Daoy (cell line): ENCODE measurements at places on chromosomes 2 and 18. TPM values are rescaled to one million over a fixed set of nuclear protein-coding genes. Genes with fewer than 3 reads are reported as not detected.

DNA sequence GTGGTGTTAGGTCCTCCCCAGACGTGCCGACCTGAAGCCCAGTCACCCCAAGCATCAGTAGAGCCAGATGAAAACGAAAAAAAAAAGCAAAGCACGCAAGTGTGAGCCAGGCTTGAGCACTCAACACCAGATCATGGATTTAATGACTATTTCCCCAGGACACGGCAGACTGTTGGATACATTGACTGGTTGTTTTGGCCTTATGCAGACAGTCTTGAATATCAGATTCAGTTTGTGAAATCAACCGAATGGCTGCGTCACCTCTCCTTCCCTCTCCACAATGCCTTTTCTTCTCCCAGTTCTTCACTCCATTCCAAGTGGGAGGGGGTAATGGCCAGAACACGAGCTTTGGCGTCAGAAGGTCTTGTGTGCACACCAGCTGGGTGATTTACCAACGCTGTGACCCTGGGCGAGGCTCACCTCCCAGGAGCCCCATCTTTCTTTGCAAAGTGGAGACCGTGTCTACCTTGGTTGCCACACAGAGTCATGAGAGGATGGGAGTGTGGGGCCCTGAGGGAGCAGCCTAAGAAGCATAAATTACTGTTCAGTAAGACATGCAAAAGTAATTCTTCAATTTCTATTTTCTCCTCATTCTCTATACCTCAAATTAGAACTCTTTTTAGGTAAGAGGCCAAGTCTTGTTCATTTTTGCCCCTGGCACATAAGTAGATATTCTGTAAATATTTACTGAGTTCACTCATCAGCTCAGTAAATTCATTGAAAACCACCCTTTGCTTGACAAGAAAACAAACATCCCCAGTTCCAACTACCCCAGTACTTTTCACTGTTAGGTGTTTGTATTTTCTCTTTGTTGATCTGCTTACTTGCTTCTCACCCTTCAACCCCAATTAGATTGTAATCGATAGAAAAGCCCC lies 181.1 kb upstream of the COPS8 start:
- DNase-seq, result no peak

DNA sequence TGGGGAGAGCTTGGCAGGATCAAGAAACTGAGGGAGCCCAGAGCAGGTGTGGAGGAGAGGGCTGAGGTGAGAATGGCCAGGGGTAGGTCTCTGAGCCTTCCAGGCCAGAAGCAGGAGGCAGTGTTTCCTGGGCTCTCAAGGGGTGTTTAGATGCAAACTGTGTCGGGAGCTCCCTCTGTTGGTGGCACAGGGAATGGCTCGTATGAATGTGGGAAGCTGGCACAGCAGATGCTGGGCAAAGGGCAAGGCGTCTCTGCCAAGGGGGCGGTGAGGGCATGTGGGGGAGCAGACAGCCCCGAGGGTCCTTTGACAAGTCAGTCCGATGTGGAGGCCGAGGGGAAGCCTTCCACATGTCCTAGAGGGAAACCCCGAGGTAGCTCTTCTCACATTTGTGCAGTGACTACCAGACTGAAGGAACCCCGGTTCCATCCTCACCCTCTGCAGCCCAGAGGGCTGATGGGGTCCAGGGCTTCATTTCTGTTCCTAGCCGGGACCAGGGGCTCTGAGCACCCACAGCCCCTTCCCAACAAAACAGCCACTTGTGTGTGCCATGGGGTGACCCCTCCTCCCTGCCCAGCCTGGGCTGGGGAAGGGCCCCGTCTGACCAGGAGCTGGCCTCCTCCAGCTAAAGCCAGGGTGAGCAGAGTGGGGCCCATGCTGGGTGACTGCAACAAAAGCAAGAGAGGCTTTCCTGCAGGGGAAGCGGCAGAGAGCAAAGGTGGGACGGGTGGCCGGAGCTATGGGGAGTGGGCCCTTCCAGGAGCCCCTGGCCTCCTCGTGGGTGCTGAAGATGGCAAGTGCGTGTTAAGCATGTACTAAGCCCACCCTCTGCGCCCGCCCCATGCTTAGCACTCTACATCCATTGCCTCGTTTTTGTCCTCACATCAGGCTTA lies 103.4 kb downstream of the SEPTIN10 start:
- DNase-seq, result peak; percentile 78

GRCh38 chr2:168765401-168765800 lies 37.0 kb upstream of the NOSTRIN start:
- DNase-seq, result no peak

GRCh38 chr2:152061383-152061782 lies 37.5 kb downstream of the CACNB4 start:
- no peak for DNase-seq

GRCh38 chr18:36728345-36728744 lies 100.5 kb downstream of the TPGS2 start:
- no peak for DNase-seq

- peak; percentile 62 for DNase-seq
These were observed 4.2 kb downstream of the PLEKHA3 start for GRCh38 chr2:178484245-178485041.

- DNase-seq, result no peak
These were observed 514.5 kb upstream of the CDH2 start for GRCh38 chr18:28691496-28691840.

DNA sequence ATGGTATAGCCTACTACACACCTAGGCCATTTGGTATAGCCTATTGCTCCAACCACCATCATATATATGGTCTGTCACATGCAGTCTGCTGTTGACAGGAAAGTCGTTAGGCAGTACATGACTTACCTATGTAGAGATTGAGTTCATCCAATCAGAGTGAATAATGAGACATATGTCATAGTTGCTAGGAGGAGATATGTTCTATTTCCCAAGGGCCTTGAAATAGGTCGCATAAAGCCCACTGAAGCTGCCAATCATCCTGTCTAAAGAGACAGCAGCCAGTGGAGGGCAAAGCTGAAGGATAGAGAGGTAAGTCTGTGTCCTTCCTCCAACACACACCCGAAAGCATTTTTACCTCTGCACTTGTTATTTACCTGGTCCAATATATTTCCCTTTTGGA lies 263.4 kb downstream of the PTPRM start:
- no peak for DNase-seq

DNA sequence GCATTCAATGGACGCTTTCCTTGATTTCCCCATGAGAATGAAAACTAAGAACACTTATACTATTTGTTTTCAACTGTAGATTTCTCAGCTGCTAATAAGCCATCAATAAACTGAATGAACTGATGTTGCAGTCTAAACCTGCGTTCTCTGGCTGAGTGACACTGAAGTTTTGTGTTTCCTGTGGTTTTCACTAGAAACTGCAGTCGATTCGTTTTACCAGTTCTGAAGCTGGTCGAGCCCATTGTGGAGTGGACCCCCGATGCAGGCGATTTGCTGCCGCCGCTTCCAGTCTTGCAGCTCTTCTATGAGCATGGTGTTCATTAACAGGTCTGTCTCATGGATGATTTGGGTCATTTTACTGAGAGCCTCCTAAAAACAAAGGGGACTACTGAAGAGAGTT lies 50.6 kb upstream of the STAT1 start:
- no peak for DNase-seq

DNA sequence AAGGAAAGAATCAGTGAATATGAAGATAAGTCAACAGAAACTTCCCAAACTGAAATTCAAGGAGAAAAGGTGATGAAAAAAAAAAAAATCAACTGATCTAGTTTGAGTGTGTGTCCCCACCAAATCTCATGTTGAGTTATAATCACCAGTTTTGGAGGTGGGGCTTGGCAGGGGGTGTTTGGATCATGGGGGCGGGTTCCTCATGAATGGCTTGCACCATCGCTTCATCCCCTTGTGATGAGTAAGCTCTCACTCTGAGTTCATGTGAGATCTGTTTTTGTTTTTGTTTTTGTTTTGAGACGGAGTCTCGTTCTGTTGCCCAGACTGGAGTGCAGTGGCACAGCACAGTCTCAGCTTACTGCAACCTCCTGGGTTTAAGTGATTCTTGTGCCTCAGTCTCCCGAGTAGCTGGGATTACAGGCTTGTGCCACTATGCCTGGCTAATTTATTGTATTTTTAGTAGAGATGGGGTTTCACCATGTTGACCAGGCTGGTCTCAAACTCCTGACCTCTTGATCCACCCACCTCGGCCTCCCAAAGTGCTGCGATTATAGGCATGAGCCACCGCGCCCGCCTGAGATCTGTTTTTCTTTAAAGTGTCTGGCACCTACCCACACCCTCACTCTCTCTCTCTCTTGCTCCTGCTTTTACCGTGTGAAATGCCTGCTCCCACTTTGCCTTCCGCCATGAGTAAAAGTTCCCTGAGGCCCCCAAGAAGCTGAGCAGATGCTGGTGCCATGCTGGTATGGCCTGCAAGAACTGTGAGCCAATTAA lies 4.0 kb upstream of the SLC66A2 start:
- DNase-seq, result no peak

DNA sequence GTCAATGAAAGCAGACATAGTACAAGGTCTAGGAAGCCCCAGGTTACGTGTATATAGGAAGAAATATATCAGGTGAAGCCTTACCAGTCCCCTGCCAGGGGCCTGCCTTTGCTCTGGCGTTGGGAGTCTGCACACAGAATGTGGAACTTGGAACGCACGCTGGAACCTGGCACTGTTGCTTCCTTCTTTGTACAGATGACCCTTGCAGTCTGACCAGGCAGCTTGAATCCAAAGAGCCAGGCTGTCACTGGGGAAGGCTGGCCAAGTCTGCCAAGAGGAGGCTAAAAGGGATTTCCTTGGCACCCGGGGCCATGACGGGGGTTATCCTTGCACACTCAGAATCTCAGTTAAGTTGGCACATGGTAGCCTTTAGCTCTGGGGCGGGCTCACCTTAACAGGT lies 39.5 kb downstream of the TMEM247 start:
- DNase-seq, result no peak

- DNase-seq, result no peak
These were observed 155.4 kb upstream of the VRK2 start for GRCh38 chr2:57891086-57891712.

DNA sequence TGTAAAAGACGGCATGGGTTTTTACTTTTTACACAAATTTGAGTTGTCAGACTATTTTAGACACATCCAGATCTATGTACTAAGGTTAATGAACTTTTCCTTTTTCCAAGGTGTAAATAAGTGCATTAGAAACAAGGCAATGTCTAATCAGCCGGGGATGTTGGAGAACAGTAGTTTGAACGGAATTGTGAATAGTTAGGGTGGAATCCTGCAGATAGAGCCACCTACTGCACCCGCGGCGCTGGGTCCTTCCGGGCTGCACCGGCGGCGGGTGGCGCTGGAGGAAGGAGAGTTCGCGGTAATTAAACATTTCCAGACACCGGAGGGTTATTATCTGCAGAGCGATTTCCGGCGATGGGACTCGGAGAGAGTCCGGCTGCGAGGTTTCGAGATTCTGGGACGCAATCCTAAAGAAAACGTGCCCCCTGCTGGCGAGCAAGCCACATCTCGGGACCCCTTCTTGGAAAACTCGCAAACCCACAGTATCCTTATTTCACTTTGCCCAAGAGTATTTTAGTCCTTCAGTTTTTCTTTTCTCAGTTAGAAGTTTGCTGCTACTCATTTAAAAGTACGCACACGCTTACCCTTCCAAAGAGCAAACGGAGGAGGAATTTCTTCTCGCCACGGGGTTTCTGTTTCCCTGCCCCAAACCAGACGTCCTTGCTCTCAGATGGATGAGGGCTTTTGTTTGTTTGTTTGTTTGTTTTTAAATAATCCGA lies 4.5 kb upstream of the OSR1 start:
- DNase-seq, result peak; percentile 83

GRCh38 chr18:54086046-54086802 lies 138.2 kb downstream of the MBD2 start:
- DNase-seq, result no peak

Gene CPS1
- total RNA-seq, result 11.4 and 11.7 TPM in 2 replicates

Gene TGOLN2
- total RNA-seq, result 43.7 and 55.3 TPM in 2 replicates

Gene SP140L
- total RNA-seq, result 13.9 and 16.2 TPM in 2 replicates

Gene ASB18
- total RNA-seq, result not detected in 2 replicates

Gene AP1S3
- total RNA-seq, result 15.0 and 20.0 TPM in 2 replicates

Gene KLHL30
- 0.17 TPM in 1 of 2 replicates, not detected in the other for total RNA-seq

Gene RAPGEF4
- 0.24 and 0.51 TPM in 2 replicates for total RNA-seq

Gene CD8B
- not detected in 2 replicates for total RNA-seq

Gene RFTN2
- total RNA-seq, result 0.24 TPM in 1 of 2 replicates, not detected in the other

Gene GKN1
- total RNA-seq, result not detected in 2 replicates

Gene RFX8
- total RNA-seq, result 0.69 and 4.6 TPM in 2 replicates

Gene RSAD2
- total RNA-seq, result 3.0 and 5.8 TPM in 2 replicates

Gene YES1
- total RNA-seq, result 43.8 and 48.8 TPM in 2 replicates
